Activated CD8-positive, alpha-beta T cell treated with anti-CD3 and anti-CD28 coated beads, Interleukin-2, amount 10 ng/mL, durations not matched to agents 7 days and 5 days (primary cell): ENCODE measurements at places on chromosomes 3 and 15. TPM values are rescaled to one million over a fixed set of nuclear protein-coding genes. Genes with fewer than 3 reads are reported as not detected.
A peak's percentile ranks its signal among the peaks of the same experiment; 100 is the strongest.

DNA sequence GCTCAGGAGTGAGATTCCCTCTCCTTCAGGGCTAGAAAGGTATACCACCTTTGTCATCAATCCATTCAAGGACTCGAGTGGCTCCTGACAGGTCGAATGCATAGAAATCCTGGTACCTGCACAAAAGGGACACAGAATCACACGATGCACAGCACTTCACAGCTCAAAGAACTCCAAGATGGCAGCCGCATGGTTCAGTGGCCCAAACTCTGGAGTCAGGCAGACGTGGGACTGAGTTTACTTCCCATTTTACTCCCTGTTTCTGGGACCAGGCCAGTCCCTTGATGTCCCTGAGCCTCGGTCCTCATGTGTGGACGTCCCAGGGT, 536 bp downstream of the WDR73 start:
- H3K27me3 ChIP-seq, result no peaks in the 10 kb centered on the region
- peak overlapping the region; percentile 96 for H3K27ac ChIP-seq
- DNase-seq, result no peak
- H3K36me3 ChIP-seq, result peaks cover 21% of the 10 kb centered on the region
- peak overlapping the region; percentile 96 for H3K4me3 ChIP-seq

- H3K36me3 ChIP-seq, result no peaks in the 10 kb centered on the region
- H3K4me1 ChIP-seq, result peaks cover 25% of the 10 kb centered on the region
- no peak overlapping the region for H3K27ac ChIP-seq
- no peaks in the 10 kb centered on the region for H3K27me3 ChIP-seq
- DNase-seq, result no peak
Observed at GRCh38 chr3:49173116-49173791, 1.9 kb downstream of the KLHDC8B start.

DNA sequence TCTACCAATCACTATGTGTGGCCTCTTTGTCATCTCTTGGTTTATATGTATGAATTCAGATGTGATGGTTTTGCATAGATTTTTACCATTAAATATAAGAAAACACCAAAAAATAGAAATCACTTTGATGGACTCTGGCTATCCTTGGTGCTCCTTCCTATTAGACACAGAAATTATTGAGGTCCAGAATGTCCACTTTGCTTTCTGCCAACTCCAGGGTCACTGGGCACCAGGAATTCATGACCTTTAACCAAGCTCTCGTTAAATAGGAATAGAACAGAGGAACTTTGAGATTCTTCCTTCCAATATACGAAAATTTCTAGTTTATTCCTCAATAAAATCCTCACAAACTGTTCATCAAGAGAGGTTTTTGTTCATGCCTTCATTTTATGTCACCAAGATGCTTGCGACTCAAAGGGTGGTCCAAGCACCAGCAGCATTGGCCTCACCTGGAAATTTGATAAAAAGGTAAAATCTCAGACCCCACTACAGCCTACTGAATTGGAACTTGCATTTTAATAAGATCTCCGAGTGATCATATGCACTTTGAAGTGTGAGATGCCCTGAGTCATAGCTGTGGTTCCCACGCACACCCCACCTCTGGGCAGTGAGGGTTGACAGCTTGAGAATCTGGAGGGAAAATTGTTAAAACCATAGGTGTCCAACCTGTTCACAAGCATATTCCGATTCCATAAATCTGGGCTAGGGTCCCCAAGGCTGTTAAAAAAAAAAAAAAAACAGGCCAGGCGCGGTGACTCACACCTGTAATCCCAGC, 286.6 kb downstream of the IL5RA start:
- H3K4me1 ChIP-seq, result no peaks in the 10 kb centered on the region
- no peak for DNase-seq
- no peaks in the 10 kb centered on the region for H3K27me3 ChIP-seq
- H3K4me3 ChIP-seq, result no peak overlapping the region
- no peaks in the 10 kb centered on the region for H3K36me3 ChIP-seq
- no peak overlapping the region for H3K27ac ChIP-seq

Gene NLGN1
- total RNA-seq, result not detected

Gene TTLL3
- total RNA-seq, result 53.7 TPM

Gene VPS39
- 65.7 TPM for total RNA-seq

- no peaks in the 10 kb centered on the region for H3K27me3 ChIP-seq
- H3K36me3 ChIP-seq, result no peaks in the 10 kb centered on the region
- H3K27ac ChIP-seq, result no peak overlapping the region
- H3K4me3 ChIP-seq, result no peak overlapping the region
Observed at GRCh38 chr3:72270072-72270681, 485.2 kb upstream of the PROK2 start.

Gene CCR5
- total RNA-seq, result 38.8 TPM

GRCh38 chr15:19973718-19974117, 567.9 kb downstream of the GOLGA6L6 start:
- no peaks in the 10 kb centered on the region for H3K36me3 ChIP-seq
- no peak overlapping the region for H3K4me3 ChIP-seq
- H3K4me1 ChIP-seq, result no peaks in the 10 kb centered on the region
- H3K27me3 ChIP-seq, result no peaks in the 10 kb centered on the region
- DNase-seq, result no peak
- no peak overlapping the region for H3K27ac ChIP-seq

Gene GOLGA8T
- total RNA-seq, result 1.3 TPM

GRCh38 chr15:95912280-95912625, 418.2 kb upstream of the NR2F2 start:
- no peak overlapping the region for H3K27ac ChIP-seq
- DNase-seq, result no peak

DNA sequence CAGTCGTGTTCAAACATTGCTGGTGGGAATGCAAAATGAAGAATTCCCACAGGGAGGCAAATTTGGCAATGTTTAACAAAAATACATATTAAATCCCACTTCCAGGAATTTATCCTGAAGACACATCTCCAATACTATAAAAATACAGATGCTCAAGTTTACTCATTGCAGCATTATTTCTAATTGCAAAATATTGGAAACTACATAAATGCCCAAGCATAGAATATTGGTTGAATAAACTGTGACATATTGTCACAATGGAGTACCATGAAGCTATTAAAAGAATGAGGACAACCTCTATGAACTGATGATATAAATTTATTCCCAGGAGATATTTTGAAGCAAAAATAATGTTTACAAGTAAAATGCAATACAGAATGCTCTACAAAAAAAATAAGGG, 49.7 kb upstream of the UBE2E2 start:
- H3K4me3 ChIP-seq, result no peak overlapping the region
- H3K36me3 ChIP-seq, result no peaks in the 10 kb centered on the region
- no peak overlapping the region for H3K27ac ChIP-seq
- no peaks in the 10 kb centered on the region for H3K4me1 ChIP-seq
- H3K27me3 ChIP-seq, result peaks cover 2% of the 10 kb centered on the region

Gene USP19
- 58.0 TPM for total RNA-seq

DNA sequence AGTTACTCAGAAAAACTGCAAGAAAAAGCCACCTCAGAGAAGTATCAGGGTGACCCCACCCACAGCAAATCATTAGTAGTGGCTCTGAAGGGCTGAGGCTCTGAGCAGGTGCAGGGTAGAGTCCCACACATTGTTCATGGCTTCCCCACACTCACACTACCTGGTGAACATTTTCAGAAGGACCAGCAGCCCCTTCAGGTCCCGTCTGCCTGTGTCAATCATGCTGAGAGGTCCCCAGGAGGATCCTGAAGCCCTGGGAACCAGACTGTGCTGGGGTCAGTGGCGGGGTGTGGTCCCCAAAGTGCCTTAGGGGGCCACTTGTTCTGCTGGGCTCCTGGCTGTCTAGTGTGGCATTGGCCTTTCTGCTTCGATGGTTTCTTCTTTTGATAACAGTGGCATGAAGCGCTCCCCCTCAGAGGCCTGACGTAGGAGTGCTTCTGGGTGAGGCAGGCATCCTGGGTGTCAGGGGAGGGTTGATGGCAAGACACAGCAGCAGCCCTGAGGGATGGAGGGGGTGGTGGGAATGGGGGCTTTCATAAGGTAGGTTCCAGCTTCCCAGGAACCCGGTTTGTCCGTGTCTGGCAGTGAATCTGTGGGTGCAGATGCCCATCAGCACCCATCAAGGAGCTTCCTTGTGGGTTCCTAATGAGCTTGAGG, 19.0 kb upstream of the FANCD2 start:
- peaks cover 12% of the 10 kb centered on the region for H3K36me3 ChIP-seq
- peaks cover 37% of the 10 kb centered on the region for H3K4me1 ChIP-seq
- no peaks in the 10 kb centered on the region for H3K27me3 ChIP-seq

Gene STT3B
- total RNA-seq, result 137 TPM

Gene CCK
- total RNA-seq, result not detected
